Body of pancreas (tissue), 4 donors: ENCODE measurements at places on chromosomes 5 and 9. TPM values are rescaled to one million over a fixed set of nuclear protein-coding genes. Genes with fewer than 3 reads are reported as not detected.

WDR31 gene
- 2.3 TPM for total RNA-seq

DNA sequence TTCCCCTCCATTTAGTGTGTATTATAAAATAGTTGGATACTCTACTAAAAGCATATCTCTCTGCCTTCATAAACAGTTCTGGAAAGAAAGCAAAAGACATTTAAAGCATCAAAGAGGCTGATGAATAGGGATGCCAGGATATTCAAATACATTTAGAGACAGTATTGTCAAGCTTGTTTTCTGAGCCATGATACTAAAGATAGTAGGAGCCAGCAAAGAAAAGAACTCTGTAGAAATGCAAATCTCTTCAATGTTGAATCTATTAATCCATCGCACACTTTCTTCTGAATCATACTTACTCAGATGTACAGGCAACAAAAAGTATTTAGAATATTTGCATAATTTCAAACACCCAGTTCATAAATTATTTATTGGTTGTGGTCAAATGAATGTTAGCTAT is 207.1 kb upstream of the MEF2C start:
- no peak for DNase-seq

TRUB2 gene
- 6.3 TPM for total RNA-seq

GRCh38 chr5:34547300-34548085 is 108.6 kb upstream of the RAI14 start:
- no peak for DNase-seq

DNA sequence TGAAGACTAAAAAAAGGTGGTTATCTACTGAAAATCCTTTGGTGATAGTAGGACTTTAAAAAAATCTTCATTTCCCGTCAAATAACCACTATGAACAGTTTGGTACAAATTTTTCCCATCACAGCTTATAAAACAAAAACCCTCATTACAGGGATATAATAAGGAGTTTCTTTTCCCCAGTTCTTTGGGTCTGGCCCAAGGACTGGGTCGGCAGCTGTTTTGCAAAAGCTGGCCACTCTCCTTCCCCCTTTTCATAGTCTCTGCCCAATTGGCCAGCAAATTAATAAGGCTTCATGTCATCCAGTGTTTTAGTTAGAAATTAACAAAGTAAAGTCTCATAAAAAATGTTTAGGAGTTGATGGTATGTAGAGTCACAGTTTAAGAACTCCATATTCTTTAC is 47.0 kb upstream of the PDE8B start:
- DNase-seq, result no peak

- DNase-seq, result no peak
Observed at GRCh38 chr5:3615217-3615616, 19.6 kb downstream of the IRX1 start.

DNA sequence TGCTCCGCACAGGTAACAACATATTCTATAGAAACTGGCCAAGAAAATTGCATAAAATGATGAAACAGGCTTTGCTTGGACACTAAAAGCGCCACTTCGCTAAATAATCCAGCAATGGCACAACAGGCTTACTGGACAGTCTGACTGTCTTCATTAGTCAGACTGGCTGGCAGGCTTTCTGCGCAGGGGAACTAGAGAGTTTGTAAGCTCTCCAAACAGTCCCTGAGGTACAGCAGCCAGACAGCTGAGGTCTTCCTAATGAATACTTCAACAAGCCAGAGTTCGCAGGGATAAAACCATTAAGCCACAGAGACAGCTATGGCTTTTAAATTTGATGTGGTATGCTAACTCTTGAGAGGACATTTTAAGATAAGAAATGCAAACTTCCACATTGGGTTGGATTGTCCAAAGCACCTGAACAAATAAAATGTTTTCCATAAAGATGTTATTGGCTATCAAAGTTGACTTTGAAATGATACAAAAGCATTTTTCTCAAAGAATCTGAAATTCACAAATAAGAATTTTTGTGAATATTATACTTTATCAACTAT is 20.7 kb downstream of the PLK2 start:
- DNase-seq, result peak; percentile 58

DNA sequence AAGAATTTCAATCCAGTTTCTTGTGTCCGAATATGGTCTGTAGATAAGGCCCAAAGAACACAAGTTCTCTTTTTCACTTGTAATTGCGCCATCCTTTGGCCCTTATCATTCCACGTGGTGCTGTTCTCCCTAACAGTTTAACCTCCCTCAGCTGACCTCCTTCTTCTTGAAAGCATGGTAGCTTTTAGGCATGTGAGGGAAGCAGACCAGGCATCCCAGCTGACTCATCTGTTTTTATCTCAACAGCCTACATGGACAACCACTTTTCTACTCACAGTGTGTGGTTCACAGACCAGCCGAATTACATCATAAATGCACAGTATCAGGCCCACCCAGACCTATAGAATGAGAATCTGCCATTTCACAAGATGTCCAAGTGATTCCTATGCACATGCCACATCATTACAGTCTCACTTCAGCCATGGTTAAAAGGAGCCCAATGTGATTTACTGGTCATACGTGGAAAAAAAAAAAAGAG is 26.9 kb upstream of the PLIN2 start:
- peak; percentile 85 for DNase-seq

DNA sequence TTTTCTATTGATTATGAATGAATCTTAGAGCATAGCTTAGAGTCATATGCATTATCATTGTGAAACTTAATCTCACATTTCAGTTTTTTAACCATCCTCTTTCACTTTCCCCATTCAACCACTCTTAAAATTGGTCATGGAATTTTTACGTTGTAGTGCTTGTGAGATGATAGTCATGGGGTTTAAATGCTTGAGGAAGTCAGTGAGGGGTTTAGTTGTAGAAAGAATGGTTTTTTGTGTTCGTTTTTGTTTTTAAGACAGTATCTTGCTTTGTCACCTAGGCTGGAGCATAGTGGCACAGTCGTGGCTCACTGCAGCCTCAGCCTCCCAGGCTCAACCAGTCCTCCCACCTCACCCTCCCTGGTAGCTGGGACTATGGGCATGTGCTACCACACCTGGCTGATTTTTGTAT is 19.6 kb downstream of the UGCG start:
- no peak for DNase-seq

GRCh38 chr9:122536134-122536533 is 9.0 kb upstream of the OR1N1 start:
- no peak for DNase-seq

PDLIM4 gene
- total RNA-seq, result 4.2 TPM

DNA sequence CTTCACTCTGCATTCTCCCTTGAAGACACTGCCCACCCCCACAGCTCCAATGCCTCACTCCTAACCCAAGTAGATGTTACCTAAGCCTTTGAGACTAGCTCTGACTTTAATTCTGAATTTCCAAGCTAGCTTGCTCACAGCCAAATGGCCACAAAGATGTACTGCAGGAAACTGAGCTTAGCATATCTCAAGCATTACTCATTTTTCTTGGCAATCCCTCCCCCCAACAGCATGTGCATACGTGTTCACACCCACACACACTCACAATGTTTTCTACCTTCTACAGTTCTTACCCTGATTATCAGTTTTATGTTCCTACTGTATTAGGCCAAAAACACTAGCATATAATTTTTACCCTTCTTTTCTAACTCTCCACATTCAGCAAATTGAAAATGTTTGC is 13.7 kb upstream of the GRIA1 start:
- no peak for DNase-seq

MAMDC2 gene
- 17.1 TPM for total RNA-seq

FAM221B gene
- total RNA-seq, result not detected

DNA sequence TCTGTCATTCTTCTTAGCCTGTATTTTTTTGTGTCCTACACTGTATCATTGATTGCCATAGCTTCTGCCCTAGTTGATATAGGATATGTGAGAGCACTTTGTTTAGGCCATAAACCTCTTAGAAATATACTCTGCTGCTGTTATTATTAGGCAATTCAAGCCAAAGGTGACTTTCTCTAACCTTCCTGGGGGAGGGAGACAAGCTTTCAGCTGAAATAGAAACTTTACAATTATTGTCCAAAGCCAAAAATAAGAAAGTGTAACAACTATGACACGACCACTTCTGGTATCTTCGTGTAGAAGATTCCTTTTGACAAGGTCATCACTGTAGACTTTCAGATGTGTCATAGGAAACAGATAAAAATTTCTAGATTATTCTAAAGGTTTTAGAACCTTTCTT is 12.2 kb upstream of the CSNK1A1 start:
- no peak for DNase-seq

LCP2 gene
- total RNA-seq, result 2.6 TPM

GRCh38 chr5:132239776-132240175 is 12.1 kb upstream of the P4HA2 start:
- DNase-seq, result no peak

- DNase-seq, result no peak
Observed at GRCh38 chr9:113648586-113648985, 185.1 kb downstream of the RGS3 start.

GRCh38 chr5:82319192-82319591 is 41.0 kb upstream of the RPS23 start:
- no peak for DNase-seq

- DNase-seq, result no peak
Observed at GRCh38 chr5:117425163-117425562, 850.5 kb upstream of the SEMA6A start.

DNA sequence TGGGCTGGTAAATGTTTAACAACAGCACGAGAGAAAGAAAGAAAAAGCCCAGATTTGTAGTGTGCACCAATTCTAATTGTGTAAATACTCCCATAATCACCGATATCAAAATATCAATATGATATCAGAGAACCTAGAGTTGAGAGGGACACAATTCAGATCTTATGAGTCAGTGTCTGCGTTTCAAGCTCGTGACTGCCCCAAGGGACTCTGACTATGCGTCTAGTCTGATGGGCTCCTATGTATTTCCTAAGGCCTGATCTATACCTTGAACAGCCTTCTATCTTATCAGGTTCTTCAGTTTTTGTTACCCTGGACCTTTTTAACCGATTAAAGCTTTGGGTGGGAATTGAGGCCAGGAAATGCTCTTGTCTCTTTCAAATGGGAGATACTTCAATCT is 243.0 kb upstream of the SLC24A2 start:
- DNase-seq, result no peak

DNA sequence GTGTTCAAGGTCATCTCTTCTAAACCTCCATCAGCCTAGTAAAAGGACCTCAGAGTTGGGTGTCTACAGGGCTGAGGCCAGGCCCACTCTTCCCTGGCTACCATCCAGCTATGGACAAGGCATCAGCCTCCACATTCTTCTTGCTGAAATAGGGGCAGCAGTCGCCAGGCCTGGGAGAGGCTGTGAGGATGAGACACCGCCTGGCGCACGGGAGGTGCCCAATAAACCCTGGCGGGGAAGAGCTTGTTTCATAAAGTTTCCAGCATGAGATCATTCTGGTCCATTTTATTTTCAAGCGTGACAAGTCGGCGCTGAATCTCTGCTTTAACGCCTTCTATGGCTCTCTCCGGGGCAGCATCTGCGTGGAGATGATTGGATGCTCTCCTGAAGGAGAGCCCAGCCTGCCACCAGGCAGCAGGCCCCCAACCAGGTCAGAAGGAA is 153.4 kb downstream of the OLFM1 start:
- no peak for DNase-seq

DNA sequence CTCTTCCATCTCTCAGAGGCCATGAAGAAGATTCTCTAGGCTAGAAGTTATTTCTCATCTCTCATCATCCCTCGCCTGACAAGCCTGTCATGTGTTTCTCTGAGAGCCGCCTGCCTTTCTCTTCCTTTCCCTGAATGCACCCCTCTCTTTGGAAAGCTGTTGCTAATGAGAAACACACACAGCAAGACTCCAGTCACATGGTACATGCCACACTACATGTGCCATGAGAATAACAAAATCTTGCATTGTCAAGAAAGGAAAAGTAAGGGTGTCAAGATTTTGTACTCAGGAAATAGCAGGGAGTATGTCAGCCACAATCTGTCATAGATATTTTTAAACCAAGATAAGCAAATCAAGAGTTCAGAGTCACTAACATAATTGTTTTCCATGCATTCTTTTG is 8.9 kb downstream of the AGXT2 start:
- DNase-seq, result no peak

DNA sequence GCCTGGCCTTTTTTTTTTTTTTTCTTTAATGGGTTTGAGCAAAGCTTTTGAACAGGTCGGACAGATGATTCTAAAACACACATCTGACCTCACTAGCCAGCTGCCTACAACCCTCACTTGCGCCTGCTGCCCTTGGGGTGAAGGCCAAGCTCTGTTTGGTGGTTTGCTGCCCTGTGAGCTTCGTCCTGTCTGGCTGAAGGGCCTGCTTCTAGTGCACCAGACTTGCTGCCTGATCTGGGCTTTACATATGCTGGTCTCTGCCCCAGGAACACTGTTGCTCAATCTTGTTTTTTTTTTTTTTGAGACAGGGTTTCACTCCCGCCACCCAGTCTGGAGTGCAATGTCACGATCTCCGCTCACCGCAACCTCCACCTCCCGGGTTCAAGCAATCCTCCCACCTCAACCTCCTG is 16.4 kb upstream of the DOLPP1 start:
- no peak for DNase-seq

DNA sequence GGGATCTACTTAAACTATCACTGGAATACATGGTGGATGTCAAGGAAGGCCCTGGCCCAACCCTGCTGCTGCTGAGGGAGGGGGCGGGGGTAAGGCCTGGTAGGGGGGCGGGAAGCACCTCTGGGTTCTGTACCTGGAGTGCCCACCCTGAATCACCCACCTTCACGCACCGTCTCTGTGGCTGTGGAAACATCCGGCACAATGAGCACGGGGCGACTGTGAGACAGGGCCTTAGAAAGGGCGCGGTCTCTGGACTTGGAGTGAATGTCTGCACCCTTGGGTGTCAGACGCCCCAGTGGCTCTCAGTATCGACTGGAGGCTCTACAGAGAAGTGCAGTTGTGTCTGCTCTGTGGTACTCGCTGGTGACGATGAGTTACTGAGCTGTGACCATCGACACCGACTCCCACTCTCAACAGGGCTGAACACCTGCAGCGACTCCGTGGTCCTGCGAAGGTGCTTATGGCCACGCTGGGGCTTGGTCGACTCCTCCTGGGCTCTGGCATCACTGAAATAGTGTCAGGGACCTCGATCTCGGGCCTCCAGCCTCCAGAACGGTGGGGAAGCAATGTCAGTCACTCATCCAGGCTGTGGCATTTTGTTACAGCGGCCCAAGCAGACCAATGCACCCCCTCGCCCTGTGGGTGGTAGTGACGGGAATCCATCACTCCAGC is 25.5 kb upstream of the SLC6A19 start:
- no peak for DNase-seq
